ENCODE measurements at places on chromosomes 11 and 22.

DNA sequence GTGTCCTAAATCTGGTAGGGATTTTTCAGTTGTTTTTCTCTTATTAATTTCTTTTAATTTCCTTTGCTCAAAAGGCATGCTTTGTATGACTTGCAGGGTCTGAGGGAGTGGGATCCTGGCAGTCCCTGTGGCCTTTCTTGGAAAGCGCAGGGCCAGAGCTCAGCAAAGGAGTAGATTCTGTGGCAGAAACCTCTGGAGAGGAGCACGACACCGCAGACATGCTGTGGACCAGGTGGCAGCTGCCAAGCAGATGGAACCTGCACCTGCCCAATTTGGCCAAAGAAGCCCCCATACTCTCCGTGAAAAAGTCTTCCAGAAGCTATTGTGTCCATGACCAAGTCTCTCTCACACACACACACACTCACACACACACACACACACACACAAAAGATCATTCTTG lies 78.9 kb upstream of the FGF3 start:
- no peak for DNase-seq

GRCh38 chr11:124195189-124195734 lies 12.1 kb downstream of the OR10D3 start:
- peak; percentile 12 for DNase-seq

DNA sequence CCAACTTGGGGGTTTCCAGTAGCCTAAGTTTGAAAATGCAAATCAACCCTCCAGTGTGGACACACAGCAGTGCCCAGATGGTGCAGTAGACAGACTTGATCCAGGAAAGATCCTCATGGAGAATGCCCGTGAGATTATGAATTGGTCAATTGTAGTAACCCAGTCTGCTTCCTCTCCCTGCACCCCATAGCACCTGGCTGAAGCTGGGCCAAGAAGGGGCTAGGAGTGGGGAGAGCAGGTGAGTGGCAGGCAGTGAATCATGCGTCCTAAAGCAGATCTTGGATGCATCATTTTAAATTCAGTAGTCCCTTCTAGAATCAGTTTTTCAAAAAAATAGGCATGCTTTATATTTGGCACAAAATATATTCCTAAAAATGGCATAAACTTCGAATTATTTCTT lies 52.2 kb downstream of the CYB5R2 start:
- DNase-seq, result no peak

- peak; percentile 59 for DNase-seq
Measured at GRCh38 chr11:122749005-122749687, 89.2 kb upstream of the CRTAM start.

DNA sequence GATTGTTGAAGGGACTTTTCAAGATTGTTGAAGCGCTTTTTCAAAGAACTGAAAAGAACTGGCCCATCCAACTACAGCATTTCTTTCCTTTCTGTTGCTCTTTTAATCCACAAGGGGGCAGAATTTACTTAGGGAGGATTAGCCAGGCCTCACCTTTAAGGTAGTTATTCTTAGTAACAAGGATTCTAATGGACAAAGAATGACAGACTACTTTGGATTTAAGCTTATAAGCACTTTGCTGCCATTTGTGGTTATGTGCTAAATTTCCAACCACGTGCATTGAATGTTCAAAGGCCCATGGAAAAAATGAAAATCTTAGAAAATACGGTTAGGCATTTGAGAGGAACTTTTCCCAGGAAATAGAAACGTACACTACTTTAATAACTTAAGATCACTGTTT lies 49.5 kb upstream of the HSPA8 start:
- DNase-seq, result no peak

DNA sequence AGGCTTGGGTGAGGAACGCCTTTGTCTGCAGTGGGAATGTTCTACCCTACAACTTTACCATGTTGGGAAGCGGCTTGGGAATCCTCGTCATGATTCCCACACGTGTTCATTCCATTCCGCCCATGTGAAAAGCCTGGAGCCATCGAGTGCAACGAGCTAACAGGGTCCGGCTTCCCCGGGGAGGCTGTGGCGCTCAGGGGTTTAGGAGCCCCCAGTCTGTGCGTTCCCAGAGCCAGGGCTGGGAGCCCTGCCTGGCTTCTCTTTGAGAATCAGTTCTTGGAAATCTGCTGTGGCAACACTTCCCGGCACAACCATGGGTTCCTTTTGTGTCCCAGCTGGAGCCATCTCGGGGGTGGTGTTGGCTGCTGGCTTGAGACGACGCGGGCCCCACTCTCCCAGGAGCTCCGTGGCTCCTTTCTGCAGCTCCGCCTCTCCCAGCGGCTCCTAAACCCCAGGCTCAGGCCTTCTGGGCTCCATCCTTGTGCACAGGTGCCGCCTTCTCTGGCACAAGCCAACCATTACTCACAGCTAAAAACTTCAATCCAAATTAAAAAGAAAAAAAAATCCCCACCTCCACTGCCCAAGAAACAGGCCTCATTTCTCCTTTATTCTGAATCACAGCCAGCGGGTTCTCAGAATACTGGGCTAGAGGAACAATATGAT lies 18.7 kb upstream of the PPFIA1 start:
- DNase-seq, result no peak

GRCh38 chr11:111635706-111636045 lies 33.4 kb downstream of the SIK2 start:
- no peak for DNase-seq

DNA sequence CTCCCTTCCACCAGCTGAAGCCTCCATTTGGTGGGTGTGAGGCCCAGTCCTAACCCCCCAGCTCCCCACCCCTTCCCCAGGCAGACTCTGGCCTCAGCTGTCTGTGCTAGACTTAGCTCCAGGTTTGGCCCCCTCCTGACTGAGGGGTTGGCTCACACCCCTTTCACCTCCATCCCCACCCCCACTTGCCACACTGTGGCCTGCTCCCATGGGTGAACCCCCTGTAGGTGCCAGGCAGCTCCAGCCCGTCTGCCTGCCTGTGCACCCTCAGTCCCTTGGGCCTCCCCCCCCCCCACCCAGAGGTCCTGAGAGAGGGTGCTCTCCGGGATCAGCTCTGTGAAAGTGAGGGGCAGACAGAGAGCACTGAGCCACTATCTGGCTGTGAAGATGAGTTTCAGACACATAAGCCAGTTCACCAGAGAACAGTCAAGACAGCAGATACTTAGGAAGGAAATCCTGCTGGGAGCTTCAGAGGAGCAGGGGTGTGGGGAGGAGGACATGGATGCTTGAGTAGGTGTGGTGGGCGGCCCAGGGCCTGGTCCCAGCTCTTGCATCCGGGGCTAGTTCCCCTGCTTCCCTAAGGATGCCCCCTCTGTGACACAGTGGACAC lies 36.2 kb downstream of the PPM1F start:
- no peak for DNase-seq

Measured in CD4-positive, CD25-positive, alpha-beta regulatory T cell (primary cell).